ENCODE measurements at places on chromosomes 13 and 19. TPM values are rescaled to one million over a fixed set of nuclear protein-coding genes. Genes with fewer than 3 reads are reported as not detected.

DNA sequence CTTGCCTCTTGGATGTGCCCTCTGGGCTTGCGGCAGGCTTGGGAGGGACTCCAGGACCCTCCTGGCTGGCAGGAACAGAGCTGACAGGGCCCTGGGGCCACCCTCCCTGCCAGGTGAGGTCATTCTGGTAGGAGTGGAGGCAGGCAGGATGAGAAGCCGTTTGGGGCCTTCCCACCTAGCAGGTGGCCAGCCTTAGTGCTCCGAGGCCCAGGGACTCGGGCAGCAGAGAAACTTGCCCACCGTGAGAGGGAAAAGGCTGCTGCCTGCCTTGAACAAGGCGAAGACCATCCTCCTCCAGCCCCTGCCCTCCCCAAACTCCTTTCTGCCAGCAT is 8.5 kb downstream of the RFX1 start:
- no peak for DNase-seq

- DNase-seq, result peak; percentile 67
Measured at GRCh38 chr19:29505097-29505824, 20.5 kb upstream of the VSTM2B start.

GRCh38 chr13:111210544-111211469 is 95.7 kb downstream of the ARHGEF7 start:
- no peak for DNase-seq

The IL11 gene
- not detected for total RNA-seq

The NKG7 gene
- 144 TPM for total RNA-seq

The C19orf81 gene
- not detected for total RNA-seq

The GAS6 gene
- total RNA-seq, result 35.5 TPM

The LILRB5 gene
- total RNA-seq, result 112 TPM
